ENCODE measurements at places on chromosomes 3 and 15.

- no peak for DNase-seq
Measured at GRCh38 chr3:196662711-196663571, 23.4 kb downstream of the NRROS start.

GRCh38 chr15:92600856-92601255, 54.7 kb downstream of the FAM174B start:
- no peak for DNase-seq

GRCh38 chr3:136818769-136819391, at the start of gene SLC35G2:
SLC35G2 (plus strand) TSS chr3:136819126; CDS start chr3:136854461, 35,335 bp downstream.
- DNase-seq: peak; percentile 21

DNA sequence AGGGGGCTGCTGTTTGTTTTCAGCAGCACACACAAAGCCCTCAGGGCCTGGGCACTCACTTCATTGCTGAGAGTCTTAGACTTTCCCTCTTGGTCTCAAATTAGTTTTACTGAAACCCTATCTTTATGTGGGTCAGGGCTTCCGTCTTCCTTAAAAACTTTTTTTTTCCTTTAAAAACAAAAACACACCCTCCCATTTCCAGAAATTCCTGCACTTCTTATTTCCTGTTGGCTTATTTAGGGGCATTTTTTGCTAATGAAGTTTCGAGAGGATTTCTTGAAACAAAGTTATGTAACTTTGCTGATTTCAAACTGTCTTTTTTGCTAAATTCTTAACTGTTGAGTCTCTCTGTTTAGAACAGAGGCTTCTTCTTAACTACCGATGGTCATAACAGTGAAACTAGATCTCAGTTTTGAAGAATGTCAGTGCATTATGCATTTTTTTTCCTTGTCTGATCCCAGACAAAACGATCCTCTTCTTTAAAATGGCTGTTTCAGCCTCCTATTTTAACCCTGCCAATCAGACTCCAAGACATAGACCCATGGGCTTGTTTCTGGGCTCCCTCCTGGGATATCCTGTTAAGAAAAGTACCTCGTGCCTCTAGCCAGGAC, 23.3 kb downstream of the ANAPC13 start:
- DNase-seq: no peak

DNA sequence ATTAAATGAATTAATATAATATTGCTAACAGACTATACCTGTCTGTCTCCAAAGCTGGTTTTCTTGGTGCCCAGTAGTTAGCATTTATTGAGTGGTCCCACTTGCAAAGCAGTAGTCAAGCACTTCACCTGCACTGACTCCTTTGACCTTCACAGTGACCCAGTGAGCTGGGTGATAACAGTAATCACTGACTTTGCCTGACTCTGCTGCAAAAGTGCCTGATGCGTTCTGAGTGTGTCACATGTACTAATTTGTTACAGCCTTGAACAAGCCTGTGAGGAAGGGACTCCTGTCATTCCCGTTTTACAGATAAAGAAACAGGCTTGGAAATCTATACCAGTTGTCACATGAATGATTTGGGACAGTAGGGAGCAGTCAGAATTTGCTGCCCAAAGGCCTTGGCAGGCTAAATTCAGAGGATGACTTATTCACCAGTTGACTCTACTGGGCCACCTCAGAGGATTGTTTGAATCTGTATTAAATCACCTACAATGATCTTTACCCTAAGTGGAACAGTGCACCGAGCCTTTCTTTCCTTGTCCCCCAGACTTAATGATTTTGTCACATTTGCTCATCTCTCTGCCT, 116.6 kb upstream of the PLXNA1 start:
- no peak for DNase-seq

DNA sequence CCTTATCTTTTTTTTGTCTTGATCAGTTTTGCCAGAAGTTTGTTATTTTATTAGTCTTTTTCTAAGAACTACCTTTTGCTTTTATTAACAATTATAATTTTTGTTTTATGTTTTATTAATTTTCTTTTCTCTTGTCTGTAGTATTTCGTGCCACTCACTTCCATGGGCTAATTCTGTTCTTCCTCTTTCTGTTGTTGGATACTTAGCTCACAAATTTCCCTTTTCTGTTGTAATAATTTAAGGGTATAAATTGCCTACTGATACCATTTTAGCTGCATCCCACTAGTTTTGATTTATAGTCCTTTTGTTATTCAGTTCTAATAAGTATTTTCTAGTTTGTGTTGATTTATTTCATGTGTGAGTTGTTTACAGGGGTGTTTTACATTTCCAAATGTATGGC, 48.6 kb downstream of the SNRK start:
- no peak for DNase-seq

GRCh38 chr15:69880571-69881301, 217.0 kb downstream of the TLE3 start:
- DNase-seq: no peak

- DNase-seq: no peak
Measured at GRCh38 chr3:140276703-140277102, 341.7 kb downstream of the CLSTN2 start.

DNA sequence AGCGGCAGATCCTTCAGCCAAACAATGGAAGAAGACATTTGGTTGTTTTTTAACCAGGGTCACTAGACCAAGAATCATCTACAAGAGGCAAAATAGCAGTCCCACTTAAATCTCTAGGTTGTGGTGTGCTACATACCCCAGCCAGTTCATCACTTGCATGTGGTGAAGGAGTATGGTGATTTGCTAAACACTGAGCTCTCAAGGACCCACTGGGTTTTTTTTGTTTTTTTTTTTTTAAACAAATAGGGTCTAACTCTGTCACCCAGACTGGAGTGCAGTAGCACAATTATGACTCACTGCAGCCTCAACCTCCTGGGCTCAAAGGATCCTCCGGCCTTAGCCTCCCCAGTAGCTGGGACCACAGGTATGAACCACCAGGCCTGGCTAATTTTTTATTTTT, 508.0 kb downstream of the FOXP1 start:
- no peak for DNase-seq

- DNase-seq: no peak
Measured at GRCh38 chr3:37812499-37812896, 49.2 kb upstream of the CTDSPL start.

DNA sequence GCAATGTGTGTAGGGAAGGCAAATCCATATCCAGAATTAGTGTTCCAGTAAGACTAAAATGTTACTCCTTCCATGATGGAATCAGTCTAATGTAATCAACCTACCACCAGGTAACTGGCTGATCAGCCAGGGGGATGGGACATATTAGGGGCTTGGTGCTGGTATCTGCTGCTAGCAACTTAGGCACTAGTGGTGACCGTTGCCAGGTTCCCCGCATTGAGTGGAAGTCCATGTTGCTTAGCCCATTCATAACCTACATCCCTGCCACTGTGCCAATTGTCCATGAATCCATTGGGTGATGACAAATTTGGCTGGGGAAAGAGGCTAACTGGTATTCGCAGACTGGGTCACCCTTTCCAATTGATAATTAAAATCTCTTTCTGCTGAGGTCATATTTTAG, 212.2 kb upstream of the ROBO1 start:
- DNase-seq: no peak

DNA sequence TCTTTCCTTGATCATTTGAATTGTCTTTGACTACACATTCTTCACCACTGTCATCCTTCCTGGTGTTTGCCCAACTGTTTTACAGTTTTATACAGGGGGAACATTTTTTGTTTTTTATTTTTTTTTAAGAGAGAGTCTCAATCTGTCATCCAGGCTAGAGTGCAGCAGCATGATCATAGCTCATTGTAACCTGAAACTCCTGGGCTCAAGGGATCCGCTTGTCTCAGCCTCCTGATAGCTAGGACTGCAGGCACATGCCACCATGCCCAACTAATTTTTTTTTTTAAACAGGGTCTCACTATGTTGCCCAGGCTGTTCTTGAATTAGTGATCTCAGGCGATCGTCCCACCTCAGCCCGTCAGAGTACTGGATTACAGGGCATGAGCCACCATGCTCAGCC, 222.6 kb downstream of the BBX start:
- DNase-seq: no peak

DNA sequence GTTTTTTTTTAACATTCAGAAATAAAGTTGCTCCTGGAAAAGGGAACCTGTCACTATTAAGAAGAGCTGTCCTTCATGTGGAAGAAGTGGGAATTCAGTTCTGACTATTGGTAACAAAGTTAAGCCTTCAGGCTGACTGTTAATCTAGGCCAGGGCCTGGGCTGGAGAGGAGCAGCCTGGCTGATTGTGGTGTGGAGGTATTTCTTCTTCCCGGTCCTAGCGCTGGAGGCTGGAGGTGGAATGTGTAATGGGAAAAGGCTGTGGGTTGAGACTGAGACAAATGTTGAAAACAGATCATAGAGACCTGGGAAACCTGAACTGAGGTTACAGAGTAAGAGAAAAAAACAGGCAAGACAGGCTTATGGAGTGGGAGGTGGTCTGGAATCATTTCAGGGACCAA, 23.8 kb upstream of the SH3BP5 start:
- DNase-seq: no peak

- DNase-seq: no peak
Measured at GRCh38 chr3:183208260-183208659, 44.8 kb upstream of the B3GNT5 start.

- DNase-seq: no peak
Measured at GRCh38 chr15:78968539-78969271, 23.9 kb upstream of the CTSH start.

DNA sequence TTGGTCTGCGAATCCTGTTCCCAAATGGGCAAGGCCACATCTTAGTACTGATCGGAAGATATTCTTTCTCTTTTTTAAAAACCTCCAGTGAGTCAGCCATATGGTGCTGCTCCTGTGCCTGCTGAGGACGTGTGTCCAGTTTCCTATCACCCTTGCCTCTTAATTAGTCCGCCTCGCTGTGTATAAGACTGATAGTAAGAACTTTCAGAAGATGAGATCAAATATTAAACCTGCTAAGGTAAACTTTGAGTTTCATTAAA, 612 bp downstream of the UBA5 start:
- DNase-seq: no peak

DNA sequence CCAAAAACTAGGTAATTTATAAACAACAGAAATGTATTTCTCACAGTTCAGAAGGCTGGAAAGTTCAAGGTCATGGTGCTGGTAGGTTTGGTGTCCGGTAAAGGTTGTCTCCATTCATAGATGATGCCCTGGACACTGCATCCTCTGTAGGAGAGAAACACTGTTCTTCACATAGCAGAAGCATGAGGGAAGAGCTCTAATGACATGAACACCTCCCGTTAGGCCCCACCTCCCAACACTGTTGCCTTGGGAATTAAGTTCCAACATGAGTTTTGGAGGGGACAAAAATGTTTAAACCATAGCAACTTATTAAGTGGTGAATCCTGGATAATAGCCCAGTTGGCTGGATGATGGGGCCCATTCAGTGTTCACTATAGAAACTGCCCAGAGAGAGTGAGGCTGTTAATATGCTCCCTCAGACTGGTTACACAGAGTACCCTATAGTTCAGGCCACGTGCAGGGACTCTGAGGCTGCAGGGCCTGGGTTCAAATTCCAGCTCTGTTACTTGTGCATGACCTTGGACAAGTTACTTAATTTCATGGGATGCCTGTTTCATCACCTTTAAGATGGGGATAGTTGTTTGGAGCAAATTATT, 37.0 kb downstream of the CCNL1 start:
- no peak for DNase-seq

DNA sequence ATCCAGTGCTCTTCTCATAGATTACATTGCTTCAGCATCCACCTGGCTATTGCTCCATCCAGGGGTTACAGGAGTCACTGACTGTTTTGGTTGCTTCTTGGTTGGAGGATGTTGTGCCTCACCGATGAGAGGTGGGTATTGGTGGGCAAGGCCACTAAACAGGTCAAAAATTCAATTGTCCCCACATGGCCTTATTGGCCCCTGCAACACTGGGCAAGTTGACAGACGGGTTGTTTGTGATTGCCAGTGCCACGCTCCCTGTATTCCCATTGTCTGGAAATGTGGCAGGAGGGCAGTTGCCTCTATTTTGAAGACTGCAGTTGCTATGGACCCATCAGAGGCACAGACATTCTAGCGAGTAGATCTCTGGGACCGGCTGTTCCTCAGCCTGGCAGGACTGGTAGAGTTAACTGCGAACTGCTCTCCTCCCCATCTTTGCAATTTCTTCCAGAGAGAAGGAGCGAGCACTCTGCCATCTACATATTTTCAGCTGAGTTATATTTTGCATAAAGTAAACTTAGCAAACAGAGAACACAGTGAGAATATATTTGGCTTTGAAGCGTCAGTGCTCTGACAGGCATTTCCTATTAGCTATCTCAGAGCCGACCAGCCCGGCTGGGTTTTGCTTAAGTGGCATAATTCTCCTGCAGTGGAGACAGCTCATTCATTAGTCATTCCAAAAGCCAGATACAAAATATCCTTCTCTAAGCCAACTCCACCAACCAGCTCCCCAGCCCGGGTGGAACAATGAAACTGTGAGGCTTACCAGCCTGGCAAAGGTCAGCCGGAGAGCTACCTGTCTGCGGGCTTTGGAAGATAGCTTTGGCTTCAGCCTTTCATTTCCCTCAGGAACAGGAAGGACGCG, 26.0 kb upstream of the MAGEF1 start:
- DNase-seq: no peak

DNA sequence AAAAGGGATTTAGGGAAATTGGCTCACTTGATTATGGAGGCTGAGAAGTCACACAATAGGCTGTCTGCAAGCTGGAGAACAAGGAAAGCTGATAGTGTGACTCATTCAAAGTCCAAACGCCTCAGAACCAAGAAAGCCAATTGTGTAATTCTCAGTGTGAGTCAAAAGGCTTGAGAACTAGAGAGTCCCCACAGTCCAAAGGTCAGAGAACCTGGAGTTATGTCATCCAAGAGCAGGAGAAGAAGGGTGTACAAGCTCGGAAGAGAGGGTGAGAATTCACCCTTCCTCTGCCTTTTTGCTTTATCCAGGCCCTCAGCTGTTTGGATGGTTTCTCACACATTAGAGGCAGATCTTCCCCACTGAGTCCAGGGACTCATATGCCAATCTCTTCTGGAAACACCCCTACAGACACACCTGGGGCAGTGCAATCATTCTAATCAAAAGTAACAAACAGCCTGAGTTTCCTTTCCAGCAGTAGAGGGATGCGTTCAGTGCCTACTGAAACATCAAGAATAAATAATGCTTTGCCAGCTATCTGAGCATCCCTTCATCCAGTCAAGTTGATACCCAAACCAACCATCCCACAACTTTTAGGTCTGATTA, 271.5 kb downstream of the SATB1 start:
- peak; percentile 29 for DNase-seq

GRCh38 chr15:64485796-64486195, 25.4 kb downstream of the ZNF609 start:
- DNase-seq: no peak

DNA sequence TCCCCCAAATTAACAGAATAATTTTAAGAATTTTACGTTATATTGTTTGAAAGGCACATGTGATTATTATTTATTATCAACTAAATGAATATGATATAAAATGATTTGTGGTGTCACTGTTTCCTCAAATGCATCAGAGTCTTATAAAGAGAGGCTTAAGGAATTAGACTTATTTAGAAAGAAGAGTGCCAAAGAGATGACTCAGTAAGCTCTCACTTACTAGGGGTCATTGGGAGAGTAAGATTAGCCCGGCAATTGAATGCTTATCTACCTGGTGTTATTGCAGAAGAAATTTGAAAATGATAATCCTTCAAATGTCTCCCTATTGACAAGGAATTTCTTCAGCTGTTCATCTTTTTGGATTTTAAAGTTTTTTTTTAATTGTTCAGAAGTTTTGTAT, 408.7 kb downstream of the OXSM start:
- no peak for DNase-seq

All from HuH-7.5 (cell line).